ENCODE measurements at places on chromosomes 6 and 20. TPM values are rescaled to one million over a fixed set of nuclear protein-coding genes. Genes with fewer than 3 reads are reported as not detected.

OPRM1 gene
- total RNA-seq: 20.9 TPM

PROKR2 gene
- 0.66 TPM for total RNA-seq

NEURL2 gene
- 6.3 TPM for total RNA-seq

IP6K3 gene
- 1.0 TPM for total RNA-seq

RAD21L1 gene
- 0.10 TPM for total RNA-seq

PRR3 gene
- total RNA-seq: 20.5 TPM

FOXA2 gene
- total RNA-seq: not detected

FAM162B gene
- total RNA-seq: 6.7 TPM

ULBP1 gene
- 0.20 TPM for total RNA-seq

SERINC1 gene
- total RNA-seq: 616 TPM

EDN1 gene
- total RNA-seq: 10.9 TPM

SAYSD1 gene
- total RNA-seq: 21.7 TPM

TNFAIP3 gene
- 10.0 TPM for total RNA-seq

CLVS2 gene
- total RNA-seq: 30.1 TPM

OXT gene
- total RNA-seq: 0.33 TPM

BPIFB1 gene
- total RNA-seq: 0.28 TPM

VSX1 gene
- 0.11 TPM for total RNA-seq

RXRB gene
- 32.3 TPM for total RNA-seq

BTNL2 gene
- total RNA-seq: not detected

MATN4 gene
- 21.2 TPM for total RNA-seq

SLC17A2 gene
- not detected for total RNA-seq

AGPAT4 gene
- total RNA-seq: 51.1 TPM

SLC22A16 gene
- 0.66 TPM for total RNA-seq

PNLDC1 gene
- 0.22 TPM for total RNA-seq

GSTA1 gene
- 0.50 TPM for total RNA-seq

LAMA5 gene
- 51.1 TPM for total RNA-seq

NUP43 gene
- total RNA-seq: 23.4 TPM

CD109 gene
- 11.5 TPM for total RNA-seq

ACTL10 gene
- 0.77 TPM for total RNA-seq

ABHD16B gene
- not detected for total RNA-seq

HS3ST5 gene
- 4.1 TPM for total RNA-seq

UBD gene
- total RNA-seq: 0.50 TPM

THEMIS gene
- total RNA-seq: 0.10 TPM

LRRN4 gene
- 0.28 TPM for total RNA-seq

FAXC gene
- total RNA-seq: 31.7 TPM

BPIFB2 gene
- 0.11 TPM for total RNA-seq

VSTM2L gene
- 41.7 TPM for total RNA-seq

ASCC3 gene
- 53.3 TPM for total RNA-seq

SAPCD1 gene
- 9.5 TPM for total RNA-seq

FNDC11 gene
- 1.1 TPM for total RNA-seq

CRISP3 gene
- total RNA-seq: 5.4 TPM

CD93 gene
- total RNA-seq: 33.4 TPM

EPPIN gene
- total RNA-seq: 0.17 TPM

SLC17A3 gene
- not detected for total RNA-seq

RAB32 gene
- total RNA-seq: 18.1 TPM

HDDC2 gene
- 104 TPM for total RNA-seq

PLTP gene
- total RNA-seq: 73.7 TPM

FKBP5 gene
- 19.9 TPM for total RNA-seq

ERVFRD-1 gene
- 0.06 TPM for total RNA-seq

SLC35F1 gene
- total RNA-seq: 68.7 TPM

ARFGEF2 gene
- 24.3 TPM for total RNA-seq

MYBL2 gene
- 6.9 TPM for total RNA-seq

TNNC2 gene
- 2.4 TPM for total RNA-seq

All from spinal cord (tissue), 10 donors.